ENCODE measurements at places on chromosomes 1 and 21. TPM values are rescaled to one million over a fixed set of nuclear protein-coding genes. Genes with fewer than 3 reads are reported as not detected.

Gene CLDN17
- not detected for total RNA-seq

Gene FAAH
- not detected for total RNA-seq

Gene LMX1A
- not detected for total RNA-seq

Gene HEYL
- total RNA-seq, result 41.6 TPM

Gene PRKAA2
- total RNA-seq, result 0.92 TPM

Gene HORMAD1
- total RNA-seq, result 0.38 TPM

Gene TAL1
- not detected for total RNA-seq

Gene FNBP1L
- total RNA-seq, result 23.0 TPM

Gene TFF3
- not detected for total RNA-seq

Gene APCS
- not detected for total RNA-seq

Gene VWA5B1
- not detected for total RNA-seq

Gene CD1C
- total RNA-seq, result not detected

Gene TRIM45
- total RNA-seq, result 1.9 TPM

Gene NID1
- 19.9 TPM for total RNA-seq

Gene KLHDC9
- total RNA-seq, result 0.29 TPM

Gene TMEM125
- total RNA-seq, result not detected

Gene BGLAP
- 4.3 TPM for total RNA-seq

Gene FAM89A
- total RNA-seq, result 2.9 TPM

Gene KCNE2
- not detected for total RNA-seq

Gene SELE
- total RNA-seq, result not detected

Gene DUSP10
- 43.4 TPM for total RNA-seq

Gene LCE2B
- total RNA-seq, result not detected

Gene FCAMR
- total RNA-seq, result not detected

Gene FCGR3A
- total RNA-seq, result not detected

Gene FMO3
- not detected for total RNA-seq

Gene COL18A1
- 54.2 TPM for total RNA-seq

Gene PLA2G2D
- total RNA-seq, result not detected

Gene LYPD8
- total RNA-seq, result not detected

Gene S100A7
- not detected for total RNA-seq

Gene MSH4
- not detected for total RNA-seq

Gene CASP9
- total RNA-seq, result 8.2 TPM
